OCI-M1 (cell line): ENCODE measurements at places on chromosomes 5 and 9.

- DNase-seq = no peak
Observed at GRCh38 chr5:1347571-1347970, 2.7 kb upstream of the CLPTM1L start.

- peak; percentile 5 for DNase-seq
Observed at GRCh38 chr9:16030528-16031185, 477.8 kb downstream of the CCDC171 start.

- DNase-seq = no peak
Observed at GRCh38 chr5:6216471-6217075, 161.8 kb downstream of the MED10 start.

GRCh38 chr5:113092683-113093082 lies 116.1 kb downstream of the DCP2 start:
- no peak for DNase-seq

- DNase-seq = no peak
Observed at GRCh38 chr5:57406641-57407040, 76.0 kb downstream of the ACTBL2 start.

GRCh38 chr5:102531506-102531905 lies 32.7 kb upstream of the SLCO6A1 start:
- DNase-seq = peak; percentile 24
